Activated CD4-positive, alpha-beta T cell treated with anti-CD3 and anti-CD28 coated beads, Interleukin-2, amount 10 ng/mL, durations not matched to agents 24 days and 14 days (primary cell): ENCODE measurements at places on chromosomes 12 and 14. TPM values are rescaled to one million over a fixed set of nuclear protein-coding genes. Genes with fewer than 3 reads are reported as not detected.

- no peaks in the 10 kb centered on the region for H3K27me3 ChIP-seq
- no peaks in the 10 kb centered on the region for H3K4me1 ChIP-seq
- no peaks in the 10 kb centered on the region for H3K36me3 ChIP-seq
- no peak overlapping the region for H3K27ac ChIP-seq
- H3K4me3 ChIP-seq: no peak overlapping the region
- DNase-seq: no peak
Measured at GRCh38 chr12:124153392-124153791, 141.5 kb upstream of the RFLNA start.

DNA sequence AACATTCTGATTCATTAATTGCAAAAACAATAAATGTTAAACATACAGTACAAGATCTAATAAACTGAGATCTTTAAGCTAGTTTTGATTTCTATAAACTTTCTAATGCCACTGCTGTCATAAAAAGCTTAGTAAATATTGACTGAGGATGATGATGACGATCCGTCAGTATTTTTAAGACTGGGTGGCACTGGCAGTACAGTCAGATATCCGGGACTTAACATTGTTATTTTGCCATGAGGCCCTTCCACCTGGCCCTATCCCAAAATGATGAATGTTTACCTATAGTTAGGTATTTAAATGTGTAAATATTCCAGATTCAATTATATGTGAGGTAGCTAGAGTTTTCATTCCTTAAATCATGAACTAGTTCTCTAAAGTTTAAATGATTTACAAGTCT is 158.5 kb downstream of the FOXA1 start:
- H3K27me3 ChIP-seq: no peaks in the 10 kb centered on the region
- H3K27ac ChIP-seq: no peak overlapping the region
- DNase-seq: no peak
- H3K4me1 ChIP-seq: no peaks in the 10 kb centered on the region

KRT79 gene
- 0.33 TPM in 1 of 2 replicates, not detected in the other for total RNA-seq

NEMF gene
- 65.8 and 75.4 TPM in 2 replicates for total RNA-seq

OR6C76 gene
- not detected in 2 replicates for total RNA-seq

GRCh38 chr14:96629082-96629481 is 126.9 kb downstream of the PAPOLA start:
- no peak for DNase-seq
- H3K27ac ChIP-seq: no peak overlapping the region
- H3K4me3 ChIP-seq: no peak overlapping the region
- H3K4me1 ChIP-seq: no peaks in the 10 kb centered on the region
- no peaks in the 10 kb centered on the region for H3K27me3 ChIP-seq
- H3K36me3 ChIP-seq: no peaks in the 10 kb centered on the region

CPSF2 gene
- total RNA-seq: 111 and 120 TPM in 2 replicates

IGF1 gene
- 1.1 and 1.8 TPM in 2 replicates for total RNA-seq

GYS2 gene
- 0.17 TPM in 1 of 2 replicates, not detected in the other for total RNA-seq

KRT6C gene
- not detected in 2 replicates for total RNA-seq

GRCh38 chr14:51370758-51371386 is 130.8 kb downstream of the TMX1 start:
- no peak for DNase-seq
- H3K4me1 ChIP-seq: no peaks in the 10 kb centered on the region
- H3K36me3 ChIP-seq: no peaks in the 10 kb centered on the region
- H3K27me3 ChIP-seq: peaks cover 13% of the 10 kb centered on the region

DBX2 gene
- not detected in 2 replicates for total RNA-seq

- H3K4me1 ChIP-seq: peaks cover 28% of the 10 kb centered on the region
- DNase-seq: no peak
- H3K27ac ChIP-seq: peak overlapping the region; percentile 45
- peaks cover 33% of the 10 kb centered on the region for H3K36me3 ChIP-seq
- H3K4me3 ChIP-seq: peak overlapping the region; percentile 80
Measured at GRCh38 chr12:2794191-2794735, 507 bp upstream of the FKBP4 start.

DNA sequence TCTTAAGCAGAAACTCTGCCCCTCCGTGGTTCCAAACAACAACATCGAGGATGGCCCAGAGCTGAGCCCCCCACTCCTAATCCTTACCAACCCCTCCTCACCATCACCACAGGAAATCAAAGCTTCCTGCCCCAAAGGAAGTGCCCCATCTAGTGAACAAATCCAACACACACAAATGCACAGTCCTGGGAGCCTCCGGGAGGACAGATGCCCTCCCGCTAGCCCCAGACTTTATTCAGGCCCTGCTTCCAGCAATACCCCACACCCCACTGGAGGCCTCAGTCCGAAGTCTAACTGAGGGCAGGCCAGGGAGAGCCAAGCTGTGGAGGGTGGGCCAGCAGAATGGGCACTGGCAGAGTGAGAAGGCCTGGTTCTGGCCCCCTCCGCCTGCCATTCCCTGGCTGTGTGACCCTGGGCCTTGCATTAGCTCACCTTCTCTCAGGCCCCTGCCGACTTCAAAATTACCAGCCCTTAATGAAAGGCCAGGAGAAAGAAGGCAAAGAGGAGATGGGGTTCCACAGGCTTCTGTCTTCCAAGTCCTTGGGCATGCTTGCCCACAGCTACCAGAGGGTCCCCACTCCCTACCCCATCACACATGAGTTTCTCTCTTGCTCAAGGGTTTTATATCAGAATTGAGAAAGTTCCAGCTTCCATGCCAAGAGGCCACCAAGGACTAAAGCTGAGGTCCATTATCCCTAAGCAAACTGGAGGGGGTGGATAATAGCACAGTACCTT is 2.3 kb downstream of the HDAC7 start:
- peak overlapping the region; percentile 99 for H3K27ac ChIP-seq
- peaks cover 63% of the 10 kb centered on the region for H3K36me3 ChIP-seq
- peaks cover 66% of the 10 kb centered on the region for H3K4me1 ChIP-seq
- no peaks in the 10 kb centered on the region for H3K27me3 ChIP-seq
- peak; percentile 79 for DNase-seq
- peak overlapping the region; percentile 88 for H3K4me3 ChIP-seq

DNA sequence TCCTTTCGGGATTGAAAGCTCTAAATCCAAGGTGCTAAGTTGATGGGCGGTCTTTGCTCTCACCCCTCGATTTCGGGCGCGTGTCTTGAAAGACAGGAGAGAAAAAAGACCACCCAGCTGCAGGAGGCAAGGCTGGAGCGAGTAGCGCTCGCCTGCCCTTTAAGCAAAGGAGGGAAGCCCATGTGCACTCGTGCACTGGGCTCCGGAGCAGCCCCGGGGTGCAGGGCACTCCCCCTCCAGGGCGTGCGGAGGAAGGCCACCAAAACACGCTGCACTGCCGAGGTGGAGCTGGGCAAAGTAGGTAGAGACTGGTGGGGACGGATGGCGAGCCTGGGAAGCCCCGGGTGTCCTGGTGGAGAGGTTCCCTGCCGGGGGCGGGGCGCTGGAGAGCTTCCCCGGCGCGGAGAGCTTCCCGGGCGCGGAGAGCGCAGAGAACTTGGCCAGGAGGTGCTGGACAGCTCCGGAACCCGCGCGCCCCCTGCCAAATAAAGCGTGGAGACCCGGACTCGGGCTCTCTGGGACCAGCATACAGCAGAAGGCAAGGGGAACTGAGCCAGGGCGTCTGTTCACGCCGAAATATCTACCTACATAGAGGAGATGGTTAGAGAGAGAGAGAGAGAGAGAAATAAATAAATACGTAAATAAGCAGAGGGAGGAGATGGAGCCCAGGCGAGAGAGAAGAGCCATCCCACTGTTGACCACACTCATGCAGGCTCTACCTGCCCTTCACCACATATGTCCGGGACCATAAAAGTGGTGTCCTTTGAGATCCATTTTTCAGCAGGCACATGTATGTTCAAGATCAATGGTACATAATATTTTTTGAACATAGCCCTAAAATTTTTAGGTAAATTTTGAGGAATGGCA is 662 bp upstream of the NELL2 start:
- H3K27me3 ChIP-seq: peaks cover 39% of the 10 kb centered on the region
- peak overlapping the region; percentile 10 for H3K27ac ChIP-seq
- H3K4me1 ChIP-seq: peaks cover 34% of the 10 kb centered on the region
- DNase-seq: peak; percentile 83
- H3K36me3 ChIP-seq: peaks cover 4% of the 10 kb centered on the region
- H3K4me3 ChIP-seq: peak overlapping the region; percentile 93

CIT gene
- total RNA-seq: 44.5 and 51.5 TPM in 2 replicates

RNASE2 gene
- total RNA-seq: not detected in 2 replicates

GRCh38 chr12:108833757-108834472 is 23.5 kb downstream of the SSH1 start:
- no peak for DNase-seq
- no peaks in the 10 kb centered on the region for H3K27me3 ChIP-seq
- no peak overlapping the region for H3K27ac ChIP-seq
- H3K4me3 ChIP-seq: no peak overlapping the region

DNA sequence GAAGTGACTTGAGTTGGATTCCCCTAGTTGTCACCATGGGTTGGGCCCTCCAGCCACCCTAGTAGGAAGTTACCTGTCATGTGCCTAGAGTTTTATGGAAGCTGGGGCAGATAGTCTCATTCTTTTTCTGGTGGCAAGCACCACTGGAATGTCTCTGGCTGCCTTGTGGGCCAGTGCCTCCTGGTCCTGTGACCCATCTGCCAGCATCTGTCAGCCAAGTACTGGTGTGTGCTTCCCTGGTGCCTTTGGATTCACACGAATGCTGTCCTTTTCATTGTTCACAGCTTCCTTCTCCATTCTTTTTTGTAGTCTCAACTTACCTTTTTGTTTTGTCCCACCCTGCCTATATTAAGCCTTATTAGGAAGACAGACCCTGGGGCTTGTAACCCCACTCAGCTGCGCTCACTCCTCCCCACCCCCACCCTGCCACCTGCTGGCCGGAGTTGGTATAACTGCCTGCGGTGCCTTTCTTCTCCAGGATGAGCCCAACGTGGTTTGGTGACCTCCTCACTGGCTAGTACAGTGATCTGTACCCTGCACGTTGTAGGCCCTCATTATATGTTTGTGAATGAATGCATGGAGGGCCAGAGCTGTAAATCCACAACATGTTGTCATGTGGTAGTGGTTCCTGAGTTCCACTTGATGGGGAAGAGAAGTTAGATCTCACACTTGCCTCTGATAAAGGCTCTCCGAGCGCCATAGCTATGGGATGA is 125.7 kb downstream of the TSPAN9 start:
- peak; percentile 85 for DNase-seq
- no peaks in the 10 kb centered on the region for H3K4me1 ChIP-seq
- no peak overlapping the region for H3K4me3 ChIP-seq
- H3K36me3 ChIP-seq: no peaks in the 10 kb centered on the region

DNA sequence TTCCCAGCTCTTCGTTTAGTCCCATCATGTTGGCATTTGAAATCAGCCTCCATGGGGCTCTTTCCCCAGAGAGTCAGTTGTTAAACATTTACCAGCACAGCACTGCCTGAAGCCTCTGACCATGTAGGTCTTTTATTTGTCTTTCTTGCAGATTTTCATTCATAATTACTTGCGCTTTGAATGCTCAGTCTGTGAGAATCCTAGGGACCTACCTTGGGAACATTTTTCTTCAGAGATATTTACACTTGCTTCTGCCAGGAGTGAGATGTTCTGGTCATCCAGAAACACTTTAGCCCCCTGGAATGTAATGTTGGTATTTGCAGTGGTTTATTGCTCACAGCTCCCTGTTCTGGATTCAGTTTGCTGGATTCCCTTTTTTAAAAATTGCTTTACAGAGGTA is 41.7 kb downstream of the RPH3A start:
- H3K36me3 ChIP-seq: no peaks in the 10 kb centered on the region
- H3K4me1 ChIP-seq: no peaks in the 10 kb centered on the region
- no peak overlapping the region for H3K27ac ChIP-seq
- H3K27me3 ChIP-seq: peaks cover 33% of the 10 kb centered on the region
- H3K4me3 ChIP-seq: no peak overlapping the region
- no peak for DNase-seq

APOLD1 gene
- 4.1 and 5.2 TPM in 2 replicates for total RNA-seq

- H3K36me3 ChIP-seq: no peaks in the 10 kb centered on the region
- no peak overlapping the region for H3K27ac ChIP-seq
Measured at GRCh38 chr12:52534482-52534881, 14.3 kb upstream of the KRT5 start.

LMNTD1 gene
- not detected in 2 replicates for total RNA-seq

- DNase-seq: no peak
- peaks cover 65% of the 10 kb centered on the region for H3K4me1 ChIP-seq
- H3K4me3 ChIP-seq: peak overlapping the region; percentile 53
- peak overlapping the region; percentile 39 for H3K27ac ChIP-seq
- peaks cover 10% of the 10 kb centered on the region for H3K36me3 ChIP-seq
Measured at GRCh38 chr14:64723691-64724577, 19.7 kb downstream of the PLEKHG3 start.

GRCh38 chr12:33588725-33589405 is 149.2 kb upstream of the SYT10 start:
- H3K4me3 ChIP-seq: no peak overlapping the region
- no peaks in the 10 kb centered on the region for H3K27me3 ChIP-seq
- H3K27ac ChIP-seq: no peak overlapping the region
- H3K36me3 ChIP-seq: no peaks in the 10 kb centered on the region
- DNase-seq: no peak
